ENCODE measurements at places on chromosomes 3 and 15.

- DNase-seq: no peak
Observed at GRCh38 chr15:89203705-89204273, 17.6 kb downstream of the RLBP1 start.

DNA sequence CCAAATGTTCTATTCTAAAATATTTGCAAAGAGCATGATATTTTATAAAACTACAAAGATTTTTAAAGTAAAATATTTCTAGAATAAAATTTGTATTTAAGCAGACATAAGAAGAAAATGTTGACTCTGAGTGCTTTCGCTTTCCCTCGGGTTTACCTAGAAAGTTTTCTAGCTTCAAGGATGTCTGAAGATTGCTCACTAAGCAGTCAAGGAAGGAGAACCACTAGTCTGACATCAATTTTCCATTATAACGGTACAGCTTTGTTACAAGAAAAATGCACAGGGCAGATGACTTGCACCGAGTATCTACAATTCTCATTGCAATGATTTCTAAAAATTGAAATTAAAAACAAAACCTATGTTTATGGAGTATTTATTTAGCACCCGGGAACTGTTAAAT, 14.2 kb downstream of the GPR15 start:
- no peak for DNase-seq

DNA sequence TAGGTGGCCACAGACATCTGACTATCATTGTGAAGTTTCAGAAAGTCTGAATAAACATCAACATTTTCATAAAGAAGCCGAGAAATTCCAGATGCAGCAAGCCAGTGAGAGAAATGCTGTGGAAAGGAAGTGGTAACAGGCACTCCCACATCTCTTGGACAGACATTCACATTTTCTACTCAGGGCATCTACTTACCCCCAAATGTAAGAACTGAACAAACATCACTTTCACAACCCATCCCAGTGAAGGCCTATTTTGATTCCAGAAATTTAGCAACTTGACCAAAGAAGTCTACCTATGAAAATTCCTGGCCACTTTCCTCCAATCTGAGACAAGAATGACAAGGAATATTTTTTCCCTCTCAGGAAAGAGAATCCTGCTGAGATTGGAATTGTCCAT, 224.8 kb upstream of the DCBLD2 start:
- no peak for DNase-seq

GRCh38 chr3:185283374-185283935, 29.6 kb upstream of the EHHADH start:
- DNase-seq: no peak

DNA sequence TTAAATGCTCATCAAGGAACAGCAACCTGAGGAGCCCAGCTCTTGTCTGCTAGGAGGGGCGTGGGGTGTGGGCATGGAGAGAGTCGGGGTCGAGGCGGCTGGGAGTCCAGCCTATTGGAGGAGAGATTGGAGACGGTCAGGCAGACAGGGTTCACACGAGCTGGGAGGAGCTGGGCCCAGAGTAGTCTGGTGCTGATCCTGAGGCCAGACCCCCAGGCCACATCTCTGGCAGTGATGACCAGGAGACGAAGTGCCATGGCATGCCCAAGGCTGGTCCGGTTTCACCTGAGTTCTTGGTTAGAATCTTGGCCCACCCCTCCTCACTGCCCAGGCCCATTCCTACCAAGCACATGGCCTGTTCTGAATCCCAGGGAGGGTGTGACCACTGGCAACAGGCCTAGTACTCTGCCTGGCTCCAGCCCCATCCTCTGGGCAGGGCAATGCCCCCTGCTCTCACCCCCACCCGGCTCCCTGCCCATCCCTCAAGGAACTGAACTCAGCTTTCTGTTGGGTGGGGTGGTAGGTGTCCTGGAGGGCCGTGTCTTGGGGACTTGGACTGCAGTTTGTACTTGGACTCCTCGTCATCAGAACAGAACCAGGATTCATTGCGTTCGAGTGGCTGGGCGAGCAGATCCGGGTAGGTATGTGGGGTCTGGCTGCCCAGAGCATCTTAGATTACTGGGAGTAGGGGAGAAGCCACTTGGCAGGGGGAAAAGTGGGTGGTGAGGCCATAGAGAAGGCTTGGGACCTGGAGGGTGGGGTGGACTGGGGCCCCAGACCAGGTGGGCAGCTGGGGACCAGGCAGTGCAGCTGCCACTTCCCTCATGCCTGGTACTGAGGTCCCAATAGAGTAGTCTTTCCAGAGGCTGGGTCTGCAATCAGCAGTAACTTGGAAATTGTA, 20.8 kb downstream of the SLC28A1 start:
- DNase-seq: no peak

GRCh38 chr3:127159543-127159942, 33.4 kb upstream of the PRR23E start:
- DNase-seq: no peak

DNA sequence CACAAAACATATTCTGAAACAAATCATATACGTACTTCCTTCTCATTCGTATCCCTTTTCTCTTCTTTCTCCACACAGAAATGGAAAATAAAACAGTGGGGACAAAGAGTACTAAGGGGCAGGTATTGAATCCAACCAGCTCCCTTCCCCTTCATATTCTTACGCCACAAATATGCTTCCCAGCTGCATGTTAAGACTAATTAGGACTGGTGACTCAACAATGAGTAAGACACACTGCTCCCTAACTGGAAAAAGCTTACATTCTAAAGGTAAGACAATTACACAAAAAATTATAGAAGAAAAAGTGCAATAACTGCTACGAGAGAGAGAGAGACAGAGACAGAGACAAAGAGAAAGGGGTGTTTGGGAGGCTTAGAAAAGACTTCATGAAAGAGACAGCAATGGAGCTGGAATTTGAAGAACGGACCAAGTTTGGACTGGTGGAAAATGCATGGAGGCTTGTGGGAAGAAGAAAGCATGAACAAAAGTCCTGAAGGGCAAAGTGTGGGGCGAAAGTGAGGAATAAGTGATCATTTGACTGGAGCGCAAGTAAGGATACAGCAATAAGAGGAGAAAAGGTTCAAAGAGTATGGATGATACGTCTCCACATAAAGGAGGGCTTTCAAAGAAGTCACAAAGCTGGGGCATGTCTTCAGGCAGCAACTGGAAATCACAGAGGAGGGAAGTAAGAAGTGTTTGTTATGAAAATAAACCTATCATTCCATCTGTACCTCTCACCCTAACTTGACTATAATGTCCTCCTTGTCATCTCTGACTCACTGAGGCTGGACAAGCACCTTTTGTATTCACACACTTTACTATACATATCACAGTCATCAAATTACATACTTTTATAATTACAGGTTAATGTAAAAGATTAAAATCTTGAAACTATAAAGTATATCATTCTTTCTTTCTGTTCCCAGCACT, 49.2 kb downstream of the RYK start:
- peak; percentile 78 for DNase-seq

- no peak for DNase-seq
Observed at GRCh38 chr3:21292971-21293370, 458.0 kb downstream of the ZNF385D start.

DNA sequence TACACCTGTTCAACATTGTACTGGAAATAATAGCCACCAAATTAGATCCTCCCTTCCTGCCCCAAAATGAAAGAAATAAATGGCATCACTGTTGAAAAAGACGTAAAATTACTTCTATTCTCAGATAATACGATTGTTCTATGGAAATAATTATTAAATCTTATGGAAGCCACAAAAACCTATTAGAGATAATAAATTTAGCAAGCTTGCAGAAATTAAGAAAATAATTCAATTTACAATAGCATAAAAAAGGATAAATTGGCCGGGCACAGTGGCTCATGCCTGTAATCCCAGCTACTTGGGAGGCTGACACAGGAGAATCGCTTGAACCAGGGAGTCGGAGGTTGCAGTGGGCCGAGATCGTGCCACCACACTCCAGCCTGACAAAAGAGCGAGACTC, 57.8 kb downstream of the PPCDC start:
- DNase-seq: no peak

DNA sequence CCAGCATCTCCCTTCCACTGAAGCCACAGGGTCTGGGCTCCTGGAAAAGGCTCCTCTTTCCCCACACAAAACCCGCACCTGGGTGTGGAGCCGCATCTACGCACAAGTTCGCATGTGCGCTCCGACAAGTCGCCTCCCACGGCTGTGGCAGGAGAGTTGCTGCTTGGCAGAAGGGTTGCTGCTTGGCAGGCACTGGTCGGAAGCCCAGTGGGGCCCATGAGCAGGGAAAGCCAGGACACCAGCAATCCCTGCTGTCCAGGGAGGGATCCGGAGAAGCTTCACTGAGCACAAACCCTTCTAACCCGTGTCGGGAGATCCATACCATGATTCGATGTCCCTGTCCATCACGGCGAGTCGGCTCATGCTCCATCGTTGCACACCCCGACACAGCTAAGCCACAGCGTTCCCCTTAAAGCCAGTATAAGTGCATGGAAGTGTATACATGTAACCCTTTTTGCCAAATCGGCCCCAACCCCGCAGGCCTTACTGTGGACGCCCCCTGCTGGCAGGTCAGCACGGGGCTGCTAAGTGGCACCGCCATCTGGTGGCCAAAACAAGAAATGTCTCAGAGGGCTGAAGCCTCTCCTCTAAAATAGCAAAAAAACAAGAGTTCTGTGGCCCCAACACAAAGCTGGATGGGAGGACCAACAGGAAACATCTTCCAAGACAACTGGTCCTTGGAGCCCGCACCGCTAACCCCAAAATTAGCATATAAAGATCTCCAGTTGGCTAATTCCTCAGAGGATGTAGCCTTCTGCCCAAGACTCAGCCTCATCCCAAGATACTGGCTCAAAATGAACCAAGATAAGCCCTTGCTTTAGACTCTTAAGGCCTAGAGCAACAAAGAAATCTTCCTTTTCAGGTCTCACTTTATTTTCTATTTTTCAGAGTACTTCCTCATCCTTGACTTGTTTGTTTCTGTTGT, 8.3 kb downstream of the ANKRD63 start:
- peak; percentile 40 for DNase-seq

DNA sequence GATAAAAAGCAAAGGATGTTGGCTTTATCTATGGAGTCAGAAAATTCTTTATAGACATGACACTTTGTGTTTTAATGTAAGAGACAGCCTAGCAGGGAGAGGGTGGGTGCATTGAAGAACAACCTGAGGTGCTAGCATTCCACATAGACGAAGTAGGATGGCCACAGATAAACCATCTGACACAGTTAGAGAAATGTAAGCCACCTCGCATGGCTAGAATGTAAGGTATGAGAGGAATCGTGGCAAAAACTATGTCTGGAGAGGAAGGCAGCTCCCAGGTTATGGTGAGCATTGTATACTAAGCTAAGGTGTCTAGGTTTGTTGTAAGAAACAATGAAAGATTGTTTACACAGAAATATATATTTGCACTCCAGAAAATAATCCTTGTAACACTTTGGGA, 194.0 kb upstream of the SLITRK3 start:
- DNase-seq: no peak

DNA sequence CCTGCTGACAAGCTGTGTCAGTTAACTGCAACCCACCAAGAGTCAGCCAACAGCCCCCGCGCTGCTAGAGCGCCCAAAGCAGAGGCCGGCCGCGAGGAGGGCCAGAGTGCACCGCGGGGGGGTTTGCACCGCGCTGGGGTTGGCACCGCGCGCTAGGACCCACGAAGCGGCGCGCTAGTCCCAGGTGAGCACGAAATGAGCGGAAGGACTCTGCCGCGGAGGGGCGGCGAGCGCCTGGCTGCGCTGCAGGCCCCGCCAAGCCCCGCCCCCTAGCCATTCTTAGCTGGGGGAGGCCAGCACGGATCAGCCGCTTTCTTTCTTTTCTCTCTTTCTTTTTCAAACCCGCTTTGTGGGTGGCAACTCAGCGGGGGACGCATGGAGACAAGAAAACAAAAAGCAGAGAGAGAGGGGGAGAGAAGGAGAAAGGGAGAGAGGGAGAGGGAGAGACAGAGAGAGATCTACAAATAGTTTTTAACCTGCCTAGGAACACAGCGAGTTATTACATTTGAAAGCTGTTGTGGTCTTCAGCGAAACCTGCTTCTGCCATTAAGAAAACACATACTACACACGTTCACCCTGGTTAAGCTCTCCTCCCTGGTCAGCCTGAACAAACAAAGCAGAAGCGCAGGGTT, 6.9 kb upstream of the FOXB1 start:
- DNase-seq: no peak

DNA sequence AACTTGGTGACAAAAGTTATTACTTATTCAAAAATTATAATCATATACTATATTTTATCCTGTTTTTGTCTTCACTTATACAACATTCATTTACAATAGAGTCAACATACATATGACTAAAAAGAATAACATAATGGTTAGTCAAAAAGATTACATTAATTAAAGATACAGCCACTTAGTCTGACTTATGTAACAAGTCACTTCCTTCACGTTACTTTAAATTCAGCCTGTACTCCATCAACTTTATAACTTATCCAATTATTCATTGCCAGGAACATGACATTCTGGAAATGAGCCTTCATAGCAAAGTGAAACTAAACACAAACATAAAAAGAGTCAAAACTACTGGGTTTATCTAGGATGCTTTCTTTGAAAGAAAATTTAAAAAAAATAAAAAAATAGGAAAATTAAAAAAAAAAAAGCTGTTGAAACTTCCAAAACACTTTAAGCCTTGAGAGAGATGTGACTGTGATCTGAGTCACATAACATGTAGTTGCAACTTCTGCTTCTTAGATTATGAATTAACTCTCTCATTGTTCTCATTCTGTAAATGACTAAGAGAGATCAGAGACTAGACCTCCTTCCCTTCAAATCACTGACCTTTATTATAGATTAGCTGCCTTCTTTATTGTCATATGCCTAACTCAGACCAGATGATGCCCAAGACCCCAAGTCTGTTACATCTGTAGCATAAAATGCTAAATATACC, 107.8 kb downstream of the MYRIP start:
- no peak for DNase-seq
